ENCODE measurements at places on chromosomes 12 and 14. TPM values are rescaled to one million over a fixed set of nuclear protein-coding genes. Genes with fewer than 3 reads are reported as not detected.

DNA sequence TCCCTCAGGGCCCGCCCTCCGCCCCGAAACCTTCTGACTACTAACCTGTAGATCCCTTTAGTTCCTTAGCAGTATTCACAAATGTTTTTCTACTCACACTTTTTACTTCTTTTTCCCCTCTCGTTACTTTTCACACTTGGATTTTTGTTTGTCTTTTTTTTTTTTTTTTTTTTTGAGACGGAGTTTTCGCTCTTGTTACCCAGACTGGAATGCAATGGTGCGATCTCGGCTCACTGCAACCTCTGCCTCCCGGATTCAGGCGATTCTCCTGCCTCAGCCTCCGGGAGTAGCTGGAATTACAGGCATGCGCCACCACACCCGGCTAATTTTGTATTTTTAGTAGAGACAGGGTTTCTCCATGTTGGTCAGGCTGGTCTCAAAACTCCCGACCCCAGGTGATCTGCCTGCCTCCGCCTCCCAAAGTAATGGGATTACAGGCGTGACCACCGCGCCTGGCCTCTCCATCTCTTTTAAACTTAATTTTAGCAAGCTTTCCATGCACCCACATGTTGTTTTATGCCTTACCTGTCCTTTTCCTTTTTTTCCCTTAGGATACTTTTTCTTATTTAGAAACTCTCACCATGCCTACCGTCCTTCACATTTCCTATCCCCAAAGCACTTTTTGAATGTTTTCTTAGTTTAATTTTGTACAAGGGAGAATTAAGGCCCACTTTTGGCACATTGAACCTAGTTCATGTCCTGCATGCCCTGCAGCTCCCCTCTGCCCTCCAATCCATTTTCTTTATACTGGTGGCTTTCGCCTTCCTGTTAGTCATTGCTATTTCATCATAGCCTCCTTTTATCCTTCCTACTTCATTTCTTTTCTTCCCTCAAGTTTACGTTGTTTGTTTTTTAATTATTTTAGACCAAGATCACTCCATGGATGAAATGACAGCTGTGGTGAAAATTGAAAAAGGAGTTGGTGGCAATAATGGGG, 1.1 kb downstream of the SP1 start:
- no peak for DNase-seq

- DNase-seq = no peak
Measured at GRCh38 chr12:74983917-74984316, 225.7 kb downstream of the KCNC2 start.

- no peak for DNase-seq
Measured at GRCh38 chr12:68648179-68648578, 37.5 kb downstream of the RAP1B start.

The NEUROD4 gene
- 0.09 TPM for total RNA-seq

- no peak for DNase-seq
Measured at GRCh38 chr12:84218406-84218805, 694.2 kb downstream of the SLC6A15 start.

The CLEC6A gene
- 0.09 TPM for total RNA-seq

DNA sequence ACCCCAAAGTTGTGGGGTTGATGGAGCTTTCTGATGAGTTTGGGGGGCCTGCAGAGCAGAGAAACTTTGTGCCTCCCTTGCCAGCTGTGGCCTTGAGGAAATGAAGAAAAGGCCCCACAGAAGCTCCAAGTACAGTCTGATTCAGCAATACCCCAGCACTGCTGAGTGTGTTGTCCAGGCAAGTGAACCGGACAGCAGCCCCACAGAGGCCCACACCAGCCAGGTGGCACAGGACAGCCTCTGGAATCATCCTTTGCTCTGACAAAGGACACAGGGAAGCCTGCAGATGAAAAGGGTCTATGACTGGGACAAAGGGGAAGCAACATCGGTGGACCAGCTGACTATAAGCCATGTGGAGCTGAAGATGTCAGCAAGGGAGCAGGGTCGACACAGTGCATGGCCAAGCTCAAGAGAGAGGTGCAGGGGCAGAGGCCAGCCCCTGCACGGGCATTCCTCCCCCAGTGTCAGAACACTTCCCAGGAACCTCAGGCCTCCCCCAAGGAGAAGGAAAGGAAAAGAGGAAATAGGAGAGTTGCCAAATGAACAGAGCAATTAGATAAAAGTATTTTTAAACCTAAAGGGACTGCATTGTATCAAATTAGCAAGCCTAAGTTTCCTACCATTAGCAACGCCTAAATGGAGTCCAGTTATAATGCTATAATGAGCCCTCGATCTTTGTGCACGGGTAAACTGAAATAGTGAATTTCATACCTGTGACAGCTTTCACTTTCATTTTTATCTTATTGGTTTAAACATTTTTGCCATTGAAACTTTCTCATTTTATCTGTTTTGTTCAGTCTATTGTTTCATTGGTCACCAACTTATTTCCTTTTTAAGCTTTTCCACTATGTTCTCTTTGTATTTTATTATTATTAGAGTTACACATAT, 46.3 kb upstream of the PTGDR start:
- no peak for DNase-seq

The RPGRIP1 gene
- 0.19 TPM for total RNA-seq

The SNX6 gene
- 86.5 TPM for total RNA-seq

- DNase-seq = no peak
Measured at GRCh38 chr12:84079626-84080025, 833.0 kb downstream of the SLC6A15 start.

- peak; percentile 78 for DNase-seq
Measured at GRCh38 chr12:123436017-123436964, at the start of gene RILPL2. Gene RILPL2 (minus strand): TSS chr12:123436684. CDS start chr12:123436420, 264 bp downstream.

DNA sequence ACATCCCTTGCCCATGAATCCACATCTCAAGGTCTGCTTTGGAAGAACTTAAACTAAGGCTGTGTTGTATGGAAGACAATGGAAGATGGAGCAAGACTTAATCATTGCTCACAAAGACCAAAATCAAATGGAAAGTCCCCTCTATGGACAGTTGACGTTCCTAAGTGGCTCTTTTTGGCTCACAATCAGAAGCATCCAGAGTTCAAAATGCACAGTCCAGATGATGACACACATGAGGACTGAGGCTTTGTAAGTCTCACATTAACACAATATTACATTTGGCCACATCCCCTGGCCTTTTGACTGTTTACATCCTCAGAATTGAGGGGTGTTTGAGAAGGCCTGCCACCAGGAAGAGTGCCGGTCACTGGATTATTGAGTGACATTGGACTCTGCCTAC, 122.3 kb upstream of the CPM start:
- no peak for DNase-seq

The KLHL42 gene
- total RNA-seq = 9.0 TPM

The ISCU gene
- total RNA-seq = 125 TPM

The PLEK2 gene
- total RNA-seq = 34.0 TPM

DNA sequence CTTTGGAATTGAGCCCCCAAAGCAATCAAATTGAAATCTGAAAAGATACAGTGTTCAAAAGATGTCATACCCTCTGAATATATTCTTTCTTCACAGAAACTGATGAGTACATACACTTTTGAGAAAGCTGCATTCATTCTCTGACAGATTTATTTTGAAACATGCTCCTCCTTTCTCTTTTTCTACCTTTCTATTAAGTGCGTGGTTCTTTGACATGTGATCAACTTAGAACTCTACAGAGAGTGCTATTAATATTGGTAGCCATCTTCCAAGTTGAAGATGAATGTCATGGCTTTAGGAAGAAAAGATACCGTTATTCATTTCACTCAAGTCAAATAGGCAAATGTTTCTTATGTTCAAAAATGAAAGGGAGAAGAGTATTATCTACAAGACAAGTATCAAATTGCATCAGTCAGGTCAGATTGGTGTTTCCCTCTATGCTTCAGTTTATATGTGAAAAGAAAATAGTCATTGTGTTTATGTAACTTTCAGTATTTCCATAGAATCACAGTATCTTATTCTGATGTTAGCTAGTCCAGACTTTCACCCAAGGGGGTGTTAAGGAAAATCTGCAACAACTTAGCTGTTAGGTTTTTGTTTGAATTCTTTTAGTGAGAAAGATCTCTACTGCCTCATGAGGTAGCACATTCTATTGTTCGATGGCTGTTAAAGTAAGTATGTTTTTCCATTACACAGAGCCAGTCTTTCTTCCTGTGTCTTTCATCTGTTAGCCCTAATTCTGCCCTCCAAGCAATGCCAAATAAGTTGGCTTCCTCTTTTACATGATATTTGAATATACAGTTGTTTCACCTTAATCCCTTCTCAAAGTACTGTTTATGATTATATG, 55.4 kb upstream of the GARIN2 start:
- no peak for DNase-seq

DNA sequence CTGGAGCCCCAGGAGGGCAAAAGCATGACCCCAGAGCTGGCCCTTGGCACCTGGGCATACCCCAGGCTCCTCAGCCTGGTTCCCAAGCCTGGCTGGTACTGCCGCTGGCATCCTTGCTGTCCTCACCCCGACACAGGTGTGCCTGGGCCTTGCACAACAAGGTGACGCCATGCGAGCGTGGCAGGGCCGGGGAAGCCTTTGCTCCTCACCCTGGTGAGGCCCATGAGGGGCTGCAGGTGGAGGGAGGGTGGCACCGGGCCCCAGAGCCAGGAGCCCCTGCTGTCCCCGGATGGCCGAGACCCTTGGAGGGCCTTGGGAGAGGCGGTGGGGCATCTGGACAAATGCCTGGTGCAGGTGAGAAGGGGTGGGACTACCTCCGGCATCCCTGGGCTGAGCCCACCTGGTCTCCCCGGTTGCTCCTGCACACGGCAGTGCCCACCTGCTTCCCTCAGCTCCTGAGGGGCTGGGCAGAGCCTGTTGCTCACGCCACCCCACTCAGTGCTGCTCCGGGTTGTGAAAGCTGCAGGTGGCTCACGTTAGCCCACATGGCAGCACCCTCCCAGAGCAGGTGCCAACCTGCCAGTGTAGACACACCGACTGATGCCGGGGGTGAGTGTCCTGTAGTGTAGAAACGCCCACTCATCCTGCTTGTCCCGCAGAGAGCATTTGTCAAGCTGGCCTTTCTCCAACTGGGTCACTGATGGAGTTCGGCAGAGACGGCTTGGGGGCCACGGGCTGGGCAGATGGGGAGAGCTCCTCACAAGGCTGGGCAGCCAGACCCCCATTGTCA, 24.6 kb upstream of the KIF26A start:
- no peak for DNase-seq

- no peak for DNase-seq
Measured at GRCh38 chr12:15629108-15629507, 160.1 kb downstream of the EPS8 start.

GRCh38 chr14:72097173-72097783, 165.0 kb downstream of the RGS6 start:
- DNase-seq = no peak

GRCh38 chr12:109760031-109760929, 46.7 kb downstream of the FAM222A start:
- DNase-seq = no peak

The HIP1R gene
- 23.8 TPM for total RNA-seq

The RILPL1 gene
- 3.4 TPM for total RNA-seq

DNA sequence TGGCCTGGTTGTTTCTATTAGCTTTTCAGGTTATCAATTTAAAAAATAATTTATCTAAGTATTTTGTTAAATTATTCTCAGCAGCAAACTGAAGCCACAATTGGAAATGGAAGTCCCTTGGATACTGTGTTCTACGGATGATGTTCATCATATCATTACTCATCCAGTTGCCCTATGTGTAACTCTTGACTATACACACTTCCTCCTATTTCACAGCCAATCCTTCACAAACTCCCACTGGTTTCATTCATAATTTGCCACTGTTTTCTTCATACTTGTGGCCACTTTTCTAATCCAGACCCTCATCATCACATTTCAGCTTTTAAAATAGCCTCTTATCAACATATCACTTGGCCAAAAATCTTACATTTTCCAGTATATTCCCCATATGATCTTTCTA, 84.0 kb downstream of the CATSPERB start:
- DNase-seq = no peak

The PROX2 gene
- 0.14 TPM for total RNA-seq

- no peak for DNase-seq
Measured at GRCh38 chr12:54021432-54022013, 6.7 kb upstream of the HOXC6 start.

The KRT3 gene
- total RNA-seq = 0.14 TPM

DNA sequence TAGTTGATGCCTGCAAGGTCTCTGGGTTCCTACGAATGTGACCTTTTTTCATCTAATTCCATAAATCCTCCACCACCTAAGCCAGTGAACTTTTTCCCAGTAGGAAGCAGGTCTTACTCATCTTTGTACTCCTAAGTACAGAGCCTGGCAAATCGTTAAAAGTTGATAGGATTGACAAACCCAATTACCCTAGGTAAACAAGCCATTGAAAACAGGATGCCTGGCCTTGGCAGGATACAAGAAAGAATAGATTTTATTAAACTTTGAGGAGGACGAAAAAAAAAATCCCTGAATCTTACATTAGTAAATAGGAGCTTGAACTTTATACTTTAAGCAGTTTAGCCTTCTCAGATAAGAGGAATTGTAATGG, 5.6 kb downstream of the TBPL2 start:
- no peak for DNase-seq

DNA sequence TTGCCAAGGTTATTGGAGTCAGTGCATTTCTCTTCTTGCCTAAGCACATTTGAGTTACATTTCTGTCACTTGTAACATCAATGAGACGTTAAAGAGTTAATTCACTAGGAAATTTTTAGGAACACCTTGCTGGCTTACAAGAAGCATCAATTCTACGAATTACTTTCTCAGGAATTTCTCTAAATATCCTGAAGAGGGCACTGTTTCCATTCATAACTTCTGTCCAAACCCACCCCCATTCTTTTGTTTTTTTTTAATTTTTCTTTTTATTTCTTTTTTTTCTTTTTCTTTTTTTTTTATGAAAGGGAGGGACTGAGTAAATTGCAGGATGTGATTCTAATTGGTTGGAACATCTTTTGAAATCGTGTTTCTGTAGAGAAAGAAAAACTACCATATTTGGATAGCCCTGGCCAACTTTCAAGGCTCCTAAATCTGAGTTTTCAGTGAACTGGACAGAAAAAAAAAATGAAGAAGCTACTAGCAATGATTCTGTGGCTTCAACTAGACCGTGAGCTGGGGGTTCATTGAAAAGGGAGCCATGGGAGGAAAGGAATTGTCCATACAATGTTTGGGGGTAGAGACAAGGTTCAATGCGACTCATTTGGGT, 285.3 kb downstream of the DAD1 start:
- DNase-seq = no peak

DNA sequence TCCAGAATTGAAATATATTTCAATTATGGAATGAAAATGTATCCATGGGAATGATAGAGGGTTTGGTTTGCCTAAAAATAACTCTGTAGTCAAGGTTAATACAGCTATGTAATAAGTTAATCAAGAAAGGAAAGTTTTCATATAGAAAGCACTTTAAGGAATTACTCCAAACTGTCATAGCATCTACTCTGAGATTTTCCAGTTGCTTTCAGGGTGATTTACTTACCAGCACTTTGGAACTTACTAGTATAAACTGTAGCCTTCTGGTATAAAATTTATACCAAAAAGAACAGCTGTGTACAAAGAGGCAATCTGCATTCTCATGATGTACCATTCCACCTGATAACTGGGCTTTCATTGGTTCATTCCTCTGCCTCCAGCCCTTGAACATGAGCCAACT, 87.1 kb downstream of the ARF6 start:
- DNase-seq = no peak

- DNase-seq = no peak
Measured at GRCh38 chr12:63846238-63846967, 1.9 kb downstream of the SRGAP1 start.

Measured in thymus (tissue), 14 donors.